Ureter (tissue), 1 donor: ENCODE measurements at places on chromosomes 1 and 21. TPM values are rescaled to one million over a fixed set of nuclear protein-coding genes. Genes with fewer than 3 reads are reported as not detected.

PM20D1 gene
- total RNA-seq = 23.7 TPM

MX2 gene
- total RNA-seq = 18.9 TPM

AMY1A gene
- not detected for total RNA-seq

UBE2Q1 gene
- total RNA-seq = 68.9 TPM

GPR37L1 gene
- 0.10 TPM for total RNA-seq

CELA2B gene
- total RNA-seq = not detected

FCRL4 gene
- not detected for total RNA-seq

LAPTM5 gene
- 34.2 TPM for total RNA-seq

FAM229A gene
- total RNA-seq = 5.5 TPM

KIRREL1 gene
- 19.7 TPM for total RNA-seq

SLC9C2 gene
- not detected for total RNA-seq

CAP1 gene
- 351 TPM for total RNA-seq

LRRC39 gene
- total RNA-seq = 1.8 TPM
